ENCODE measurements at places on chromosomes 3 and 15.
A peak's percentile ranks its signal among the peaks of the same experiment; 100 is the strongest.

GRCh38 chr15:99616129-99616528 is 50.3 kb downstream of the MEF2A start:
- DNase-seq = no peak

DNA sequence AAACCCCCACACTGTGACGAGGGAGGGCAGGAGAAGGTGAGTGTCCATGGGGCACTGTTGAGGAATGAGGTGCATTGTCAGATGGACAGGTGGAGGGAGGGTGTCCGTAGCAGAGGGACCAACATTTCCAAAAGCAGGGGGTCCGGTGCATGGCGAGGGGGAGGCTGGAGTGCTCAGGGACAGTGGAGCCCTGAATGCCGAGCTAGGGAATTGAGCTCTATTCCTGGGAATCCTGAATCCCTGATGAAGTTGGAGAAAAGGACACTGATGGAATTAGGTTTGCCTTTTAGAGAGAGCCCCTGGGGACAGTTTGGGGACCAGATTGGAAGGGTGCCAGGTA is 7.9 kb upstream of the ANPEP start:
- DNase-seq = no peak

DNA sequence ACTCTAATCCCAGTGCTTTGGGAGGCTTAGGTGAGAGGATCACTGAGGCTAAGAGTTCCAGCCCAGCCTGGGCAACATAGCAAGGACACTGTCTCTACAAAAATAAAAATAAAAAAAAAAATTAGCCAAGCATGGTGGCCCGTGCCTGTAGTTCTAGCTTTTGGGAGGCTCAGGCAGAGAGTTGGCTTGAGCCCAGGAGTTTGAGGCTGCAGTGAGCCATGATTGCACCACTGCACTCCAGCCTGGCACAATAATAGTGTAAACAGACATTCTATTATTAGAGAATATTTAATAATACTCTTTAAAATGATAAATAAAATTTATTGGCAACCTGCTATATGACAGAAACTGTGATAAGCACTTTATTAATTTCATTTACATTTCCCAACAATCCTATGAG is 908.9 kb downstream of the TUSC7 start:
- no peak for DNase-seq

DNA sequence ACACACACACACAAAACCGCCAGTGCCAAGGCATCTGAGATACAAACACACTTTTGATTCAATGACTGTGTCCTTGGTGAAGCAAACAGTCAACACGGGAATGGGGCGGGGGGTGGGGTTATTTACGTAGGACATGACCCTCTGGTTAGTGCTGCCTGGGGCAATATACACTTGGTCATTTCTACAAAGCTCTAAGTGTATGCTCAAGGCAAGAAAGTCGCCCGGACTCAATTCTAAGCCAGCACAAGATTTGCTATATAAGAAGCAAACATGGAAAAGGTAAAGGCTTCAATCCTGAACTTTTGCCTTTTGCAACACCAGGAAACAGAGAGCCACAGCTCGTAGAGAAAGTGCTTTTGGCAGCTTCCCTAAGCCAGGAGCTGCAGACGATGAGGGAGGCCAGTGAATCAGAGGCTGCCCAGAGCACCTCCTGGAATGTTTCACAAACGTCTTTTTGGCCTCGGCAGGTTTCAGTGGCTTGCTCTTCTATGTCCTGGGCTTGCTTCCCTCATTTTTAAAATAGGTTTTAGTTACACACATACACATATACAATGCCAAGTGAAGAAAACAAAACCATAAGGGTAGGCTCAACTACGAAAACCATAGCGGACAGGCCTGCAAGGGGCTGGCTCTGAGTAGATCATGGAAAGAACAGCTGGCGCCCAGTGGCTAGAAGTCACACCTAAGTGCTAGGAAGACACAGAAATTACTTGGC is 73.6 kb downstream of the TM4SF4 start:
- DNase-seq = peak; percentile 38

GRCh38 chr15:69787791-69788190 is 309.9 kb downstream of the TLE3 start:
- no peak for DNase-seq

DNA sequence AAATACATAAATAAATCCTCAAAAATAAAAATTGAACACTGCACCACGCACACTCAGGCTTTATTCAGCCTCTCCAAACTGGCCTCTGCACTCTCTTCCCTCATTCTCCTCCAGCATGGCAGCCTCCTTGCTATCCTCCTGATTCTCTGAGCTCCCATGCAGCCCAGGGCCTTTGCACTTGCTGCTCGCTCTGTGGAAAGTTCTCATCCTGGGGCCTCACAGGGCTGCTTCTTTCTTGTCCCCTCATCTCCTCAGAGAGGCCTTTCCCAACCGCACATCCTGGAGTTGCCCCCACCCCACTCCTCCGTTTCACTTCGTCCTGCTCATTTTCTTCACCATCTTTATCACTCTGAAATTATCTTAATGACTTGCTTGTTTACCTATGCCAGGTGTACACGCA is 123.0 kb downstream of the SHQ1 start:
- DNase-seq = no peak

DNA sequence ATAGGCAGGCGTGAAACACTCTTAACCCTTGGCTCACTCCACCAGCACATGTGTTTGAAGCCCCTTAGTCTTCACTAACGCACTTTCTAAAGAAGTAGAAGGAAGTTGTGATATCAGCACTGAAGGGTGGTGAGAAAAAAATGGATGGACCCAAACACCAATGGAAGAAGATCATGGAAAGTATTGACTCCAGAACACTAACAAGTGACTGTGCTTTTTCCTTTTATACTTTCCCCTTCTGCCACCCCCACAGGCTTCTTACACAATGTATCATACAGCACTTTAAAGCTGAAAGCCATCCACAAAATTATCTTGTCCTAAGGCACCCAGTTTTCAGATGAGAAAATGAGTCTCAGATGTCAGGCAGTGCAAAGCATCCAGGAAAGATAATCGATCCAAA is 93.9 kb upstream of the PHLDB2 start:
- no peak for DNase-seq

DNA sequence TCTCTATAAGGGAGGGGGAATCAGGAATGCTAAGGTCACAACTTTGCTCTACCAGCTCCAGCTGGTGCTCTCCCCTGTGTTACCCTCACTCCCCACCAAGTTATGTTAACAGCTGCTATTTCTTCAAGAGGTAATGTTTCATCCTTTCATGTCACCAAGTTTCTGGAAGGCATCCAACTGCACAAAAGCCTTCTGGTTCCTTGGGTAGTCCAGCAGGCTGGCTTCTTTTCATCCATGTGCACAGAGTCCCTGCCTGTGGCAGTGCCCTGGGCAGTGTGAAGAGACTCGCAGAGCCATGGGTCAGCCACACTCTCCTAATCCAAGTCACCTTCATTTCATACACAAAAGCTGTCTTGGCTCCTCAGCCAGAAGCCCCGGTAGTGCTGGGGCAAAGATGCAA is 737.5 kb upstream of the LMCD1 start:
- DNase-seq = no peak

- DNase-seq = no peak
Observed at GRCh38 chr3:155737844-155738460, 6.9 kb downstream of the PLCH1 start.

GRCh38 chr3:177126015-177126773 is 71.1 kb downstream of the TBL1XR1 start:
- peak; percentile 4 for DNase-seq

- DNase-seq = peak; percentile 90
Observed at GRCh38 chr3:14460342-14461005, 58.1 kb downstream of the SLC6A6 start.

GRCh38 chr3:9205345-9206143 is 43.9 kb downstream of the SRGAP3 start:
- no peak for DNase-seq

DNA sequence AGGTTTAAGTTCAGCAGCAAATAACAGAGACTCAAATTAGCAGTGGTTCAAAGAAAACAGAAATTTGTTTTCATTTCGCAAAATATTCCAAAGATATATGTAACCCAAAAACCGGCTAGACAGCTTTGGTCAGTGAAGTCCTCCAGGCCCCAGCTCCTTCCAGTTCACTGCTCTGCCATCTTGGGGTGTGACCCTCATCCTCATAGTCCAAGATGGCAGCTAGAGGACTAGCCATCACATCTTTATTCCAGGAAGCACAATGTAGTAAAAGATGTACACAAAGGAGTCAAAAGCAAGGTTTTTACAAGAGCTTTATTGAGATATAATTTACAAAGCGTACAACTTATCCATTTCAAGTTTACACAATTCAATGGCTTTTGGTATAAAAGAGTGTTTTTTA is 107.1 kb downstream of the LIPC start:
- DNase-seq = no peak

GRCh38 chr3:4523710-4524698 is 30.9 kb downstream of the ITPR1 start:
- no peak for DNase-seq

GRCh38 chr3:142929890-142930289 is 33.6 kb downstream of the PAQR9 start:
- no peak for DNase-seq

DNA sequence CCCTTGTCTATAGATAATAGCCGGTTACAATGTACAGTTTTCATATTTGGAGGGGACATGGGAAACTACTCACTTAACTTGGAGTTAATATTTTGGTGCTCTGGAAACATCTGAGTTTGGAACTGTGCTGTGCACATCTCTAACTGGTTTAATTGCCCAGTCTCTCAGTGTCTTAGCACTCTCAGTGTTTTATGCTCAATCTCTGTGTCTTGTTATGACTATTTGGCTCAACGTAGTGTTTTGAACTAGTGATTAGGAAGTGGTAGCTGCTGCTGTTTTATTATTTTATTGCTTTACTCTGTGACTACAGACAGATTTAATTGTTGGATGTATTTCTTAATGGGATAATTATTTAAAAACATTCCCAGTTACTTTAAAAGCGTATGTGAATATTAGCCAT is 17.0 kb downstream of the FNDC3B start:
- DNase-seq = no peak

DNA sequence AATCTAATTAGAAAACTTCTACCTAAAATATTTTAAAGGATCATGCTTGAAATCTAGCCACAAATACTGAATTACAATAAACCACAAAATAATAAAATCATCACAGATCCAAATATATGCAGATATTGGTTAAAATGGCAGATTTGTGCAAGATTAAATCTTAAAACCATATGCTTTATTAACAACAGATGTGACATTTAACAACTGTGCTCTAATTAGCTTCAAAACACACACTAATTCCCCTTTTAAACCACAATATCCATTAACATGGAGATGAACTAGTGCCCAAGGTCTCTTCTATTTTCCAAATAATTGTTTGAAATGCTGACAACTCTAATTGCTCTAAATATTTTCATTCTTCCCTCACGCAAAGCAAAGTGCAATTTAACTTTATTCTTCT is 1530.3 kb downstream of the SI start:
- no peak for DNase-seq

All from AG09319 (cell line).